Activated CD4-positive, alpha-beta T cell treated with anti-CD3 and anti-CD28 coated beads for 1 hour (primary cell): ENCODE measurements at places on chromosomes 7 and 10.

DNA sequence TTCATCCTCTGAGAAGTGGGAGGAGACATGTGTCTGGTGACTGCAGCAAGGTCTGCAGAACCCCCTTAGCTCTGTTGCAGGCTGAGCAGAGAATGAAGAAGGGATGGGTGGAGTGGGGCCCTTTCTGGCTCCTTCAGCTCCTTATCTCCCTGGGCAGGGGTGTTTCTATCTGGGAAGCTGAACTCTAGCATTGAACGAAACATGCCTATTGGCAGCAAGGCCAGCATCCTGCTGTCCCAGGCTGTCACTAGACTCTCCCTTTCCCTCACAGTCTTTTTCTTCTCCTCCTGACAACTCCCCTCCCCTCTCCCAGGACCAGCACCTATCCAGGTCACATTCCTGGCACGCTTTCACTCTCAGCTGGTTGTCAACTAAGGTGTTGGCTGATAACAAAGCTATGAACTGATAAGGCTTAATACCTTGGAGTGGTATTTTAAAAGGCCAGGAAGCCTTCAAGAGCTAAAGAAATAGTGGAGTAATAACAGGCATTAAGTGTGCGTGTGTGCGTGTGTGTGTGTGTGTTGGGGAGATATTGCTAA lies 128.8 kb upstream of the FZD8 start:
- DNase-seq: no peak

- no peak for DNase-seq
These were observed 269.8 kb downstream of the ADARB2 start for GRCh38 chr10:1467334-1468076.

DNA sequence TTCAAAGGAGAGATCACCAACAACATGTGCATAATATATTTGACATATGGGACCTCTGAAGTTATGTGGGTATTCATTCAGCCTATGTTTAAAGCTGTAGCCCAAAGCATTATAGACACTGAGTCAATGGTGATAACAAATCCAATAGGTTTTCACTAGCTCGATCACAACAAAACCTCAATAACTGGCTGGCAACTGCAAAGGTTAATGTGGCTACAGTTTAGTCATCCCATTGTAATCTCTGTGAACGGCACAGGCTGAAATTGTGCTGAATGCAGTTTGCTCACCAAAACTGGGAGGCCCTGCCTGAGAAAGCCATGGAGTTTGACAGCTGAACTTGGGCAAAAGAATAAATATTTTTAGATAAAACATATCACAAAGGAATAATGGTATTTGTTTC lies 152.4 kb upstream of the ADO start:
- DNase-seq: no peak

DNA sequence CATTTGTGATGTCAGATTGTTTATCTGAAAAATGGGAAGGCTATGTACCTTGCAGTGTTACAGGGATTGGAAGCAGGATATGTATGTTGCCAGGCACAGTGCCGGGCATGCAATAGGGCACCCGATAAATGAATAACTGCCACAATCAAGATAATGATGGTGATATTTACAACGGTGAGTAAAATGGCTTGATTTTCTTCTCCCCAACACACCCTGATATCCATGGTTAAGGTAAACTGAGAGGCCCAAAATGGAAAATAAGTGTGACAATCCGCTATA lies 108.3 kb downstream of the CYP26A1 start:
- DNase-seq: no peak

DNA sequence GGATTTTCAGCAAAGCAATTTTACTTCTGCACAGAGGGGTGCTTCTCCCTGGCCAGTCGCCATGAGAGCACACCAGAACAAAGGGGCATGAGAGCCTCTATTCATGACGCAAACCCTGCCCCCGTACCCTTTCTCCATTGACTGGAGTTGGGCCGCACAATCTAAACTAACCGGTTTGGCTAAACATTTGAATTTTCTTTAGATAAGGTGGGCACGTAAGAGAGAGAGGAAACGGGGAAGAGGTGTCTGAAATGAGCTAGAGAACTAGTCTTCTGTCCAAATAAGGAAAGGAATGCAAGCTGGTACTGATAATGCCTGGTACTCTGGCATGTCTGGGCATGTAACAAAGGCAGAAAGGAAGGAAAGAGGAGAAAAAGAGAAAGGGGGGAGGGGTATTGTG lies 13.2 kb upstream of the SCIN start:
- DNase-seq: no peak

DNA sequence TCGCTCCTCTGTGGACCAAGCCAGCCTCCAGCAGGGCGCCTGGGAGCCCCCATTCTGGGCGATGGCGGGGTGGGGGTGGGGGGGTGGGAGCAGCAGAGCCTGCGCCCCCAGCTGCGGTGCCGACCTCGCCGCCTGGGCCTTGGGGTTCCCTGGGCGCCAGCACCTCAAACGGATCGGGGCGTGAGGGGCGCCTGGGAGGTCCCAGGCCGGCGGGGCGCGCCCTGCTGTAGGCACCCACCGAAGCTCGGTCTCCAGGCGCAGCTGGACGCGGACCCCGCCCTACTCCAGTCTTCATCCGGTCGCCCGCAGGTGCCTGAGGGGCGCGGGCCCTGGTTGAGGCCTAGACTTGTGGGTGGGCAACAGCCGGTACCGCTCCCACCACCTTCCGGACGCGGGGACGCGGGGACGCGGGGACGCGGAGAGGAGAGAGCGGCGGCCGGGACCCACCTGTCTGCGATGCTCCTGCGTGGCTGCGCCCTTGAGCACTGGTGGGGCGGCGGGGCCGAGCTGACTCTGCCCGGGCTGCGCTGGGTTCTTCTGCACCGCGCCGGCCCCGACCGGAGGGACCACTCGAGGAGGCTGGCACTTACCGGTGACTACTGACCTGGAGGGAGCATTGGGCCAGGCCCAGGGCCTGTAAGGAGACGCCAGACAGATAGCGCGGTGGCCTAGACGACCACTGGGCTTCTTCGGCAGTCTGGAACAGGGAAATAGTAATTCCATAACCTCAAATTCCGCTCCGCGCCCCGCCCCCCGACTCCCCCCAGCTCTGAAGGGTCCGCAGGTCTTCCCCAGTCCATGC lies 5.5 kb upstream of the KCP start:
- DNase-seq: no peak
